Kasumi-1 (cell line): ENCODE measurements at places on chromosomes 3 and 15.

- no peak for DNase-seq
These were observed 22.6 kb upstream of the SCG3 start for GRCh38 chr15:51658664-51659063.

GRCh38 chr3:108065096-108065495, 25.7 kb downstream of the CD47 start:
- DNase-seq = no peak

DNA sequence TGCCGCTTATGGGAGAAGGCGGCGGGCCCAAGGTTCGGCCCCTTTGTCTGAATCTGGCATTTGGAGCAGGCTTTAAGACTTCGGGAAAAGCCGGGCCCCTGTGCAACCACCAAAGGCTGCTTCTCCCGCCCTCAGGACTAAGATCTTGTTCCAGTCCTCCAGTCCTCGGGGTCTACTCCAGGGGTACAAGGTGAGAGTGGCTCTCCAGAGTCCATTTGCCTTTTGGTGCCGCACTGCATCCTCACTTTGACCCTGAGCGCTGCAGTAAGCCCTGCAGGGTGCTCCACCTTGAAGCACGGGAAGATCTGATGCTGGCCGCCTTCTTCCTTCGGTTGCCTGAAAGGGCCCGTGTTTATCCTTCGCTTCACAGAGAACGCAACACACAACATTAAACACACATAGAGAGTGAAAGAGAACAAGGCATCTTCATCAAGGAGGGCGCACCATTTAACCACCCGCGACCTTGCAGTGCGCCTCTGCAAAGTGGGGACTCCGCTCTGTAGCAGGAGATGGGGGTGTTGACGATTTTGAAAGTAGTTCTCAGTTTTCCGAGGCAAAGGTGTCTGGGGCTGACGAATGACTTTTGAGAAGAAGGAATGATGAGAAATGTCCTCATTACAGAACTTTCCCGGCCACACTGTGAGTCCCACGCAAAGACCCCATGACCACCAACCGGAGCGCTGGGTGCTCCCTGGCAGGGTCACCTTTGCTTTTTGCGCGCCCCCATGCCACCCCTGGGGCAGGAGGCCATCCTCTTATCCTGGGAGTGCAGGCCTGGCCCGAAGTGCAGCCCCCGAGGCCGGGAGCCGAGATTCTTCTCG, 1.0 kb downstream of the PIGZ start:
- no peak for DNase-seq

GRCh38 chr3:10205451-10206165, 40.9 kb downstream of the IRAK2 start:
- DNase-seq = no peak

GRCh38 chr15:31255732-31256377, 70.8 kb upstream of the KLF13 start:
- no peak for DNase-seq

DNA sequence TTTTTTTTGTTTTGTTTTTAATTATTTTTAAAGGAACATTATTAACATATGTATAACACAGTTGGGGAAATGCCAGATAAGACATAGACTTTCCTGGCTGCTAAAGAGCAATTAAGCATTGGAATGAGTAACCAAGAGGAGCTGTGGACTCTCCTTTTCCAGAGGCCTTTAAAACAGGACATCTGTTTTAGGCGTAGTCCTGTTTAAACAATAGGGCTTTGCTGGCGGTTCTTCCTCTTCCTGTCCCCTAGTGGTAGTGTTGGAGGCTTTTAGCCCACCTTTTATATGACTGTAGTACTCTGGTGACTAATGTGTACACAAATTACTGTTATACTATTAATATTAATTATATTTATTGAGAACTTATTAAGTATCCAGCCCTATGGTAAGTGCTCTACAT, 81.9 kb downstream of the PPARG start:
- no peak for DNase-seq

DNA sequence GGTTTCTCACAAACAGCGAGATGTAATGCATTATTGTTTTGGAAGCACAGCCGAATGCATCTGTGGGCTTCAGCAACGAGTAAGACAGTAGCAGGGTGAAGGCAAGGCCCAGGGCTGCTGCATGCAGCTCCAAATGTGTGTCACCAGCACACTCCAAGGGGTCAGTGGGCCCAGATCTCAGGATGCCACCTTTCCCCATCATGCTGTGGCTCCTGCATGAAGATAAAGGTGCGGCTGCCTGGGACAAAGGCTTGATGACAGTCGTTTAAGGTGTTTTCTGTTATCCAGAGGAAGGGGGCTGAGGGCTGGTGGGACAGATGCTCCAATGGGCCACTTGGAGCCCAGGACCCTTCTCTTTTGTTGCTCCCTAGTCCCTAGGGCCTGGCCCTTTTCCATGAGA, 13.2 kb downstream of the C3orf22 start:
- no peak for DNase-seq

GRCh38 chr15:68819495-68820294, 1.0 kb downstream of the ANP32A start:
- DNase-seq = no peak

DNA sequence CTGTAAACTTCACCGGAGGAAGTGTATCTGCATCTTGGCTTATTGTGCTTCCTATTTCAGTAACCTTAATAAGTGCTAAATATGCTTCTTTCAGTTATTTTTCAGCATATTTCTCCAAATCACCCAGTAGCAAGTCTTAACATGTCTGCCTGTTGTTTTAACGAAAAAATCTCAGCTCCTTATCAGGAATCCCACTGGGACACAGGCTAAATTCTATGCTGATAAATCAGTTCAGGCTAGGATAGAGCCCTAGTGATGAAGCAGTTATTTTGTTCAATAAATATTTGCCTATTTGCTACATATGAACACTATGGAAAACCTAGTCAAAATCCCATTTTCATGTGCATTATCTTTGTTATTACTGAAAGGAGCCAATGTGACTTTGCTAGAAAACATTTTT, 8.2 kb upstream of the MITF start:
- DNase-seq = no peak

GRCh38 chr15:72009222-72009621, 108.7 kb downstream of the MYO9A start:
- no peak for DNase-seq

- DNase-seq = no peak
These were observed 1117.8 kb downstream of the IGSF11 start for GRCh38 chr3:117916839-117917238.

GRCh38 chr15:32671339-32672325, 30.1 kb downstream of the SCG5 start:
- DNase-seq = no peak

GRCh38 chr3:14461748-14462324, 59.4 kb downstream of the SLC6A6 start:
- peak; percentile 40 for DNase-seq

GRCh38 chr15:48924528-48925393, 39.0 kb downstream of the SHC4 start:
- no peak for DNase-seq

DNA sequence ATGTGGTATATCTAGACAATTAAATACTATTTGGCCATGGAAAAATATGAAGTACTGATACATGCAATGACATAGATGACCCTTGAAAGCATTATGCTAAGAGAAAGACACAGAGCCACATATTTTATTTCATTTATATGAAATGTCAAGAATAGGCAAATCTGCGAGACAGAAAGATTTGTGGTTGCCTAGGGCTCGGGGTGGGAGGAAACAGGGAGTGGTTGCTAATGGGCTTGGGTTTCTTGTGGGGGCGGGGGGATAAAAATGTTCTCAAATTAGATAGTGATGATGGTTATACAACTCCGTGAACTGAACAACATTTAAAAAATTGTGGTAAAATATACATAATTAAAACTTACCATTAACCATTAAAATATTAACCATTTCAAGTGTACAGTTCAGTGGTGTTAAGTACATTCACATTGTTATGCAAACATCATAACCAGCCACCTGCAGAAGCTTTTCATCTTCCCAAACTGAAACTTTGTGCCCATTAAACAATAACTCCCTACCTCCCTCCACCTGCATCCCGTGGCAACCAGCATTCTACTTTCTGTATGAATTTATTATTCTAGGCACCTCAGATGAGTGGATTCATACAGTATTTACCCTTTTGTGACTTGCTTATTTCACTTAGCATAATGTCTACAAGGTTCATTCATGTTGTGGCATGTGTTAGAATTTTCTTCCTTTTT, 24.3 kb upstream of the ANP32A start:
- no peak for DNase-seq

DNA sequence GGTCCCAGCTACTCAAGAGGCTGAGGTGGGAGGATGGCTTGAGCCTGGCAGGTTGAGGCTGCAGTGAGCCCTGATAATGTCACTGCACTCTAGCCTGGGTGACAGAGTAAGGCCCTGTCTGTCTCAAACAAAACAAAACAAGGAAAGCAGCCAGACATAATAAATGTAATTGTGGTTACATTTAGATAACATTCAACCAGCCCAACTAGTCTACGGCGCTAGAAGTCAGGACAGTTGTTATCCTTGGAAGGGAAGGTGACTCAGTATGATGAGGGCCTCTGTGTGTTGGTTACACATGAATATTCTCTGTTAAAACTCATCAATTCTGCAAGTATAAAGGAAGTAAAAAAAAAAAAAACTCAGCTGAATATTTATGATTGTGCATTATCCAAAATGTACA, 27.0 kb upstream of the CSPG5 start:
- no peak for DNase-seq

- no peak for DNase-seq
These were observed 230.8 kb upstream of the TBC1D5 start for GRCh38 chr3:17972959-17973906.

DNA sequence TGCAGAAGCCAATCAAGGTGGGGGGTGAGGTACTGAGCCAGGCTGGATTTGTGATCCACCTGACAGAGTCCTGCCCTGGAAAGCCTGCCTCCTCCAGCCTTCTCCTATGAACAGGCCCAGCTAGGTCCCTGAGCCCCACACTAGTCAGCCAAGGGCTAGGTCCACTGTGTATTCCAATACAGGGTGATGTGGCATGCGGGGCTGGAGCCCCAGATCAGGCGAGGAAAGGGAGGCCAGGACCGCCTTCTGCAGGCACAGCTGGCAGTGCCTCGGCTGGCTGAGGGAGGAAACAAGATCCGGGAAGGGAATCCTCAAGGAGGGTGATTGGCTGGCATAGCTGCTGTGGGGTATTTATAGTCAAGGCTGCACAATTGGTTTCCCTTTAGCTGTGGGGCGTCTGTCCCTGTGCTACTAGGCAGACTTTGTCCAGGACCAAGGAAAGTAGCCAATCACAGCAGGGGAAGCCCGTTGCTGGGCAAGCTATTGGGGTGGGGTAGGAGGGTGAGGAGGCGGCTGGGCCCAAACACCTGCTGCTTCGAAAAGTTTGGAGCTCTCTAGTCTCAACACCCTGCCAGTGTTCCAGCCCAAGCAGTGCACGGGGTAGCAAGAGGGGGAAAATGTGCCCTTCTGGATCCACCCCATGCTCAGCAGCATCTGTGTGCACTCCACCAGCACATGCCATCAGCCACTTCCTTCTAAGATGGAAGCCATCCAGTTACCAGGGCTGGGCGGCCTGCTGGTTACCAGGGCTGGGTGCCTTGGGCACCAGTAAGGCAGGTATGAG, 5.9 kb downstream of the KY start:
- DNase-seq = peak; percentile 2

DNA sequence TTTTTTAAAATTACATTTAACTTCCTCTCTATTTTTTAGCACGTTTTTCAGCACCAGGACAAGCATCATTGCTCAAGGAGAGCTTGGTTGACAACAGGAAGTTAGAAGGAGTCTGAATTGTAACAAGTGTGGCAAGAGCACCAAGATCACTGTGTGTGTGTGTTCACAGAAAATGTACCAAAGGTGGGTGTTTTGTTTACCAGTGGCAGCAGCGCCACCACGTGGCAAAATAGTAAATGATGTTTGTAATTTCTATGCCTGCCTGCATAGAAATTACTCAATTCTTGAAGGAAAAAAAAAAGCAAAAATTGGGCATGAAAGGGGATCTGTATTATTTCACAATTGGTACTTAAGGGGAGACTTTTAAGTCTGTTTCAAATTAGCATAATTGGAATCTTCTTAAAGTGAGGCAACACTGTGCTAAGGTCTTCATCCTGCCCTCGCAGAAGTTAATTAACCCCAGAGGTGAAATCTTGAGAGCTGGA, 7.4 kb upstream of the U2SURP start:
- peak; percentile 61 for DNase-seq

DNA sequence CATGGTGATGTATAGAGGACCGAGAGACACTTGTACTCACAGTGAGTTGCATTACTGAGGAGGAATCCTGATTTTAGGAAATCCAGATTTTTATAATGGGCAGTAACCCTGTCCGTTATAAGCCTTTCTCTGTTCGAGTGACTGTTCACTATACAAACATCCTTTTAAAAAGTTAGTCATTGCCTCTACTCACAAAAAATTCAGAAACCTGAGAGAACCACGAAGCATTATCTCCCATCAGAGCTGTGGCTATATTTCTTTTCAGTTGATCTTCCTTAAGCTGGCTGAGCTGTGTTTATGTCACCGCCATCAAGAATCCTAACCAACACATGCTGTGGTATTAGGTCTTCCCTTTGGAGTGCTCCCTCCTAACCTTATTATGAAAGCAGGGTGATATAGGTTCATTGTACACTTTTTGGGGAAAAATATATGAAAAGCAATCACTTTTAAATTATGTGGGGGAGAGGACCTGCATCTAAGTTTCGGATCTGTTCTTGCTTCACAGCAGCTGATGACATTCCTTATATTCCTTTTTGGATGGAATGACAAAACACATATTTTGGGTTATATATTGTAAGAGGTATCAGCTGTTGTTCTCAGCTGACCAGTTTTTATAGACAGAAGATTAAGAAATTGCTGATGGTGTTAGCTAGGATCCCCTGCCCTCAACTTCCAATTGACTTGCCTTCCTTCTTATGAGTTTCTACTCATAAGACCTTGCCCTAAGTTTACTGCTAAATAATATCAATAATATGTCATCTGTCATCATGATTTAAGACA, 465.9 kb upstream of the RASGRP1 start:
- DNase-seq = no peak

DNA sequence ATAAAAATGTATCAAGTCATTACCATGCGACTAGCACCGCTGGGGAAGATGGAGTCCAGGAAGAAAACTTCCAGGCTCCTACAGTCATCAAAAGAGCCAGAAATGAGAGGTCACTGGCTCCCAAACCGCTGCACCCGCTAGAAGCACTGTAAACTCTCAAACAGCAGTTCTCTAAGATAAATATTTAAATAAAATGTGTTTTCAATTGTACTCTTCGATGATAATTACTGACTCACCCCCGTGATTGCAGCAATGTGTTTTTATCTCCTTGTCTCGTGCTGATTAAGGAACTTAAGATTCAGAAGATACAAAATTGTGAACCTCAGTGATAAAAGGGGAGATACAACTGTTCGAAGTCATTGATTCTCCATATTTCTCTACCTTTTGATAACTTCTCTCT, 45.8 kb upstream of the FOXP1 start:
- no peak for DNase-seq

DNA sequence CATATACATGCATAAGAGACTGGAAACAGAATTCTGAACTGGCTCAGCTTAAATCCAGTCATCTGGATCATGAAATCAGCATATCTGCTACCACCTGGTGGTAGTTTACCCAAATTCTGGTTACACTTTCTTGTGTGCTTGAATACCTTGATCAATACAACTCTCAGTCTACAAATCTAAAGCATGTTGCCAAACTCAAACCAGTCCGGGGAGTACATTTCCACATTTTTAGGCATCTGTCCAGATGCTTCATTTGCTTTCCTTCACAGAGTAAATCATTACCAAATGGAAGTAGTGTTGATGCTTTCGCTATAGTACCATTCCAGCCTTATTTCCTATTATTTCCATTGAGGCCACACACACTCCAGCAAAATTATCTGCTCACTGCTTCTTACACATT, 126.4 kb downstream of the P2RY1 start:
- DNase-seq = peak; percentile 38
